T-cell (primary cell): ENCODE measurements at places on chromosomes 6 and 20. TPM values are rescaled to one million over a fixed set of nuclear protein-coding genes. Genes with fewer than 3 reads are reported as not detected.

The SPEF1 gene
- total RNA-seq: 0.16 TPM

DNA sequence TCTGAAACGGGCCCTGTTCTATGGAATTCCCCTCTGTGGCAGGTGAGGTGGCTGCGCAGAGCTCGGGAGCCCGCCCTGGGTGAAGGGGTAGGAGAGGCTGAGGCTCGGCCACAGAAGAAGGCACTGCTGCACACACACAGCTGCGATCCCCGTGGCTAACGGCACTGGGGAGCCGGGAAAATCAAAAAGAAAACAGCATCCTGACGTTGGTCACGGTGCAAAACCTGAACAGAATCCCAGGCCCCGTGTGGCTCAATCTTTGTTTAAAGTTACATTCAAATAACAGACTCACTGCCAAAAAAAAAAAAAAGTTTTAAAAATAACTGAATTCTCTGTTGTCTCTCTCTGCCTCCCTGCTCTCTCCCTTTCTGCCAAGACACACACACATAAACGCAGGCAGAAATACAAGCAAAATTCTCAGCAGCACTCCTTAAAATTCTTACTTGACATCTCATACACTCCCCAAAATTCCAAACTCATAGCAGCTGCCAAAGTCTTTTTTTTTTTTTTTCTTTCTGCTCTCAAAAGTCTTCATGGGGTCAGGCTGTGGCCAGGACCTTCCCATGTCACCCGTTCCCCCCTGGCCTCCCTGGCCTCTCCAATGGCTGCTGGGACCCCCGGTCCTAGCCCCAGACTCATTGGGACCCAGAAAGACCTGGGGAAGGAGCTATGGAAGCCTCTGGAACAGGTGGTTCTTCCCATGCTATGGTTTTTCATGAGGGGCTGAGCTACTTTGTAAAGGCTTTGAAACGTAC, 248.8 kb downstream of the TTLL2 start:
- no peaks in the 10 kb centered on the region for H3K27me3 ChIP-seq
- H3K4me1 ChIP-seq: no peaks in the 10 kb centered on the region
- H3K36me3 ChIP-seq: no peaks in the 10 kb centered on the region
- no peak overlapping the region for H3K4me3 ChIP-seq
- no peak for DNase-seq

The IP6K3 gene
- not detected for total RNA-seq

GRCh38 chr20:22402550-22402949, 181.8 kb downstream of the FOXA2 start:
- no peaks in the 10 kb centered on the region for H3K36me3 ChIP-seq
- H3K4me3 ChIP-seq: no peak overlapping the region
- H3K27me3 ChIP-seq: no peaks in the 10 kb centered on the region
- peaks cover 2% of the 10 kb centered on the region for H3K4me1 ChIP-seq
- DNase-seq: no peak
- H3K27ac ChIP-seq: no peak overlapping the region

- no peak overlapping the region for H3K4me3 ChIP-seq
- DNase-seq: no peak
- H3K27me3 ChIP-seq: no peaks in the 10 kb centered on the region
- H3K27ac ChIP-seq: no peak overlapping the region
These were observed 46.8 kb downstream of the THEMIS start for GRCh38 chr6:127854009-127854408.

GRCh38 chr6:95364016-95364604, 213.2 kb upstream of the MANEA start:
- H3K4me3 ChIP-seq: no peak overlapping the region
- no peaks in the 10 kb centered on the region for H3K36me3 ChIP-seq
- no peaks in the 10 kb centered on the region for H3K27me3 ChIP-seq
- no peaks in the 10 kb centered on the region for H3K4me1 ChIP-seq
- H3K27ac ChIP-seq: no peak overlapping the region
- no peak for DNase-seq

DNA sequence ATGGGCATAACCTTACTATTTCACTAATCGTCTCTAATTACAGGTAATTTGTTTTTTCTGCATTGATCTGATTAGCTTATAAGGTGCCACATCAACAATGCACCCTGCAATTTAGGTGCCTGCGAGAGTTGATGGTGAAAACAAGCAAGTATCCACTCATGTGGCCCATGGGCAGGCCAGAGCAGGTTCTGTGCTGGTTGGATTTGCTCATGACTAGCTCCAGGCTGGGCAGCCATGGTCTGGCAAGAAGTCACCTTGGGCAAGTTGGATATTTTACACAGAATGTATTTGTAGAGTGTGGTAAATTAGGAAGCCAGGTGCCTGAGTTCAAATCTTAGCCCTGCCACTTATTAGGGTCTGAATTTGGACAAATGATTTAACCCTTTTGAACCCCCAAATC, 25.3 kb downstream of the RAB44 start:
- no peak for DNase-seq
- H3K4me3 ChIP-seq: no peak overlapping the region
- peaks cover 3% of the 10 kb centered on the region for H3K27me3 ChIP-seq
- H3K4me1 ChIP-seq: peaks cover 5% of the 10 kb centered on the region

The ZNF334 gene
- 0.25 TPM for total RNA-seq

GRCh38 chr20:63177785-63178445, 38.0 kb downstream of the YTHDF1 start:
- H3K27ac ChIP-seq: no peak overlapping the region
- H3K36me3 ChIP-seq: no peaks in the 10 kb centered on the region
- peaks cover 2% of the 10 kb centered on the region for H3K27me3 ChIP-seq
- DNase-seq: no peak

GRCh38 chr6:71349395-71349794, 60.8 kb downstream of the OGFRL1 start:
- no peaks in the 10 kb centered on the region for H3K27me3 ChIP-seq
- no peak for DNase-seq
- no peaks in the 10 kb centered on the region for H3K4me1 ChIP-seq
- H3K4me3 ChIP-seq: no peak overlapping the region
- no peaks in the 10 kb centered on the region for H3K36me3 ChIP-seq
- no peak overlapping the region for H3K27ac ChIP-seq

DNA sequence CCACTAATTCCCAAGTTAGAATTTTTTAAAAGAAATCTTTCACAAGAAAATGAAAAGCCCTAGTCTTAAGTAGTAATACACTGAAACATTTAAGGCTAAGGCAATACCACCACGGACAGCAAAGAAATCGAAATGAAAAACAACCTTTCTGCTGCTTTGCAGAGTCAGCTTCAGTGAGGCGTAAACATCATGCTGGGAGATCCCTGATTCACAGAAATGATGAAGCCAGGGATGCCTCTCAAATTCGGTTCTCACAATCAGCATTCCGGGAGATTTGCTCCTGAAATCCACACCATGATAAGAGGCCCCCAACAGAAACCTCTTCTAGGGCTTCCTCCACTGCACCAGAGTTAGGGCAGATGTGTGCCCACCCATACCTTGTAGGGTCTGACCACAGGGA, 18.6 kb downstream of the RRBP1 start:
- H3K4me1 ChIP-seq: peaks cover 20% of the 10 kb centered on the region
- no peak overlapping the region for H3K27ac ChIP-seq
- no peaks in the 10 kb centered on the region for H3K27me3 ChIP-seq
- no peaks in the 10 kb centered on the region for H3K36me3 ChIP-seq
- H3K4me3 ChIP-seq: no peak overlapping the region
- DNase-seq: no peak

The PKIB gene
- 0.47 TPM for total RNA-seq

GRCh38 chr20:61086031-61086430, 166.0 kb upstream of the CDH4 start:
- no peak for DNase-seq
- H3K4me3 ChIP-seq: no peak overlapping the region
- no peaks in the 10 kb centered on the region for H3K27me3 ChIP-seq
- no peaks in the 10 kb centered on the region for H3K36me3 ChIP-seq
- no peak overlapping the region for H3K27ac ChIP-seq

The BANF2 gene
- total RNA-seq: not detected

DNA sequence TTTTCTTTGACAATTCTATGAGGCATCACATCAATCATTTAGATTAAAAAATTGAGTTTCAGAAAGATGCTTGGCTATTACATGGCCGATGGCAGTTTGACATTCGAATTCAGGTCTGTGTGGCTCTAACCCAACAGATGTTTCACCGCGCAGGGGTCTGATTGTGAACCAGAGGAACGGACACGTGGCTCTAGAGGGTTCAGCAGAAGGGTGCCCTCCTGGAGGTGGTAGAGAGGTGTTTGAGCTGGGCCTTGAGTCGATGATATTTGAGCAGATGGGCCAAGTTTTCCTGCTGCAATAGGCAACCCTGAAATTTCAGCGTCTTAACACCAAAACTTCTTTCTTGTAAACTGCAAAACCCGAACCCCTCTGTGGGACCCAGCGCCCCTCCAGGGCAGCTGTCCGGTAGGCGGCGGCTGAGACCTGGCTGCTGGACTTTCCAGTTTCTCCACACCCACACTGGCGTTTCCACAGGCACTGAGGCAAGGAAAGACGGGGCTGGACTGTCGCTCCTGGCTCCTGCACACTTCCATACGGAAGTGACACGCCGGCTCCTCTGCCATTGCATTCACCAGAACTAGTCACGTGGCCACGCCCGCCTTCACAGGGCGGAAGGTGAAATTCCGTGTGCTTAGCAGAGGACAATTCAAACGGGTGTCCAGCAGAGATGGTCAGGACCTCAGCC, 11.3 kb upstream of the AFDN start:
- no peaks in the 10 kb centered on the region for H3K36me3 ChIP-seq
- no peak overlapping the region for H3K4me3 ChIP-seq
- no peak for DNase-seq
- H3K27me3 ChIP-seq: no peaks in the 10 kb centered on the region
- no peaks in the 10 kb centered on the region for H3K4me1 ChIP-seq

DNA sequence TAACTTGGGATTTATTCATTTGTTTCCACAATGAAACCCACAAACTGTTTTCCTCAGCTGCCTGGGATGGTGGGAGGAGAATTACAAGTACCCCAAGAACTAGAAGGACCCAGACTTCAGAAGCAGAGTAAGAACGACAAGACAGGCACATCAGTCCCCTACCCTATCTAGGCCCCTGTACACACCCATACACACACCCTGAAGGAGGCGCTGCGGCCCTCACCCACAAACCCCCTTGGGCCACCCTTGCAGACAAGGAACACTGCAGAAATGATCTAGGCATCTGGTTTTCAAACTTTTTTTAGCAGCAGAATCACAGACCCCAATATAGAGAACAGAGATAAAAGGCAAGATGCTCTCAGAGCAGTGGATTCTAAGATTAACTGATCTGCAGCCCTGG, 55.0 kb downstream of the TRERF1 start:
- H3K36me3 ChIP-seq: peaks cover 3% of the 10 kb centered on the region
- H3K4me1 ChIP-seq: peaks cover 30% of the 10 kb centered on the region
- no peaks in the 10 kb centered on the region for H3K27me3 ChIP-seq
- H3K27ac ChIP-seq: no peak overlapping the region
- no peak overlapping the region for H3K4me3 ChIP-seq

GRCh38 chr6:145277358-145278086, 457.8 kb downstream of the EPM2A start:
- H3K36me3 ChIP-seq: no peaks in the 10 kb centered on the region
- H3K27ac ChIP-seq: no peak overlapping the region
- DNase-seq: no peak
- H3K27me3 ChIP-seq: no peaks in the 10 kb centered on the region
- H3K4me1 ChIP-seq: no peaks in the 10 kb centered on the region

DNA sequence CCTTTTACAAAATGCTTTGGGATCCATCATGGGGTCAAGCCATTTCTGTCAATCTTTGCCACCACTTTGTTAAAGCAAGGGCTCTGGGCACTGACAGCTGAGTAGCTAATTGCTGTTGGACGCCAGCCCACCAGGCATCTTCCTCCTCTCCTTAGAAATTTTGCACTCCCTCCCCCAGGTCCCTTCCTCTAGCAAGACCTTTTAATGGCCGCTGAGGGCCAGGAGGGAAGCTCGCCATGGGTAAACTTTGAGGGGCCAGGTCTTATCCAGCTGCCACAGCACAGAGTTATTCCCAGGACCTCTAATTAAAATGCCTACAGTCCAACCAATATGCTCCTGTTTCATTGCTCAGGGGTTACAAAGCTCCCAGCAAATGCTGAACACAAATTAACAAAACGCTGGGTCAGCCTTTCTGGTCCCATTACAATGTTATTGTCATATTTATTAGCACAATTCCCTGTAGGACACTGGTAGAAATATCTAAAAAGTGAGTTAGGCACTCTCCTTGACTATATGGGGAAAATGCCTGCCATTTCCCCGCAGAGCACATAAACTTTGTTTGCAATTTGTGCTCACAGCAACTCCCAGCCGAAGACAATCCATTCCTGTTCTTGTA, 16.8 kb downstream of the SCML4 start:
- no peak overlapping the region for H3K27ac ChIP-seq
- peaks cover 10% of the 10 kb centered on the region for H3K36me3 ChIP-seq
- no peak for DNase-seq

DNA sequence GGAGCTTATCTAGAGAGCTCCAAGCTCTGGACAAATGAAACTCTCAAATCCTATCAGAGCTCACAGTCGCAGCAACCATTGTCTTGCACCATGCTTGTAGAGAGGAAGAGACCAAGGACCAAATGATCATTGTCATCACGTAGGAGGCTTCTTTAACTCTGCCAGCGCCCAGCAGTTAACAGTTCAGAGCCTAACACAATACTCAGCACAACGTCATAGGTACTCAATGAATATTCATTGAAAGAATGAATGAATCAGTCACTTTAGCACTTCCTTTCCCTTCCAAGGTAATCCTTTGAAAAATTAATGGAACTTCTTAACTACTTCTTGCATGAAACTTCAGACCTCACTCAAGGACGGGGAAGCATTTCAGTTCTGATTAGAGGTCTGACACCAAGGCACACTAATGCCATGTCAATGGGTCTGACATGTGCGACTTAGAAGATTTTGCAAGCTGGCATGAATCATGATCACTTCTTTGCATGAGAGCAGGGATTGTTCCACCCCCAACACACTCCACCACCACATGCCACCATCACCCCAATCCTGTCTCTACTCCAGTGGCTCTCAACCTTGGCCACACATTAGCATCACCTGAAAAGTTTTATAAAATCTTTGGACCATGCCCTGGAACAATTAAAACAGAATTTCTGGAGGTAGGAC, 45.1 kb downstream of the KHDC1L start:
- H3K27ac ChIP-seq: no peak overlapping the region
- no peak overlapping the region for H3K4me3 ChIP-seq
- DNase-seq: no peak
- H3K27me3 ChIP-seq: no peaks in the 10 kb centered on the region
- H3K4me1 ChIP-seq: no peaks in the 10 kb centered on the region
- H3K36me3 ChIP-seq: no peaks in the 10 kb centered on the region

- no peak overlapping the region for H3K4me3 ChIP-seq
- no peak overlapping the region for H3K27ac ChIP-seq
- H3K36me3 ChIP-seq: peaks cover 10% of the 10 kb centered on the region
These were observed 15.1 kb upstream of the SNRPB start for GRCh38 chr20:2485661-2486060.

DNA sequence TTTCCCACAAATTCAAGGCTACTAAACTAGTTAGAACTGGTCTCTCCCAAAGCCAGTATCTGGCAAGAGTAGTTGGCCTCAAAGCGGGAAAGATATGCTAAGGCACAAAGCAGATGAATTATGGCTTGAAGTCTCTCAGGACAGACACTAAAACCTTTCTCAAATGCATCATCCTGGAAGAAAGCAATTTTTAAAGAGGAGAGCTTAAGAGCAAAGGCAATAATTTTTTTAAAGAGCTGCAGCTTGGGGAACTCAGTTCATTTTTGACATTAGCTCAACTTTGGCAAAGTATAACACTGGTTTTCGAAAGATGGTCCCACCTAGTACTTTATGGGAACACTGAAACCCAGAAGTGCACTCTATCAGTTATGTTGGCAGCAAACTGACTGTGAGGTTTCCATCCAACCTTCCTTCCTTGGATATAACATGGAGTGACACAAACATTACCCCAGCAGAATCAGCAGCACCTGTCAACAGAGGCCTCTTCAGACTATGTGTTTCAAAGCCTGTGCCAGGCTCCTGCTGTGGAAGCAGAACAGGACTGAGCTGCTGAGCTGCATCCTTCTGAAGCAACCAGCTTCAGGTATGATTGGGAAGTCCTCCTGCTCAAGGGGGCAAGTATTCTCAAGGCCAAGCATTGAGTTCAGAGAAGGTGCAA, 852.3 kb upstream of the HS3ST5 start:
- no peaks in the 10 kb centered on the region for H3K36me3 ChIP-seq
- no peak overlapping the region for H3K4me3 ChIP-seq
- H3K27me3 ChIP-seq: no peaks in the 10 kb centered on the region
- no peaks in the 10 kb centered on the region for H3K4me1 ChIP-seq
